ENCODE measurements at places on chromosomes 7 and 10.

- DNase-seq, result peak; percentile 82
Measured at GRCh38 chr7:73770002-73770859, at the start of gene CLDN3. TSS of gene CLDN3 (minus strand) at chr7:73770270. CDS start at chr7:73770049, 221 bp downstream.

DNA sequence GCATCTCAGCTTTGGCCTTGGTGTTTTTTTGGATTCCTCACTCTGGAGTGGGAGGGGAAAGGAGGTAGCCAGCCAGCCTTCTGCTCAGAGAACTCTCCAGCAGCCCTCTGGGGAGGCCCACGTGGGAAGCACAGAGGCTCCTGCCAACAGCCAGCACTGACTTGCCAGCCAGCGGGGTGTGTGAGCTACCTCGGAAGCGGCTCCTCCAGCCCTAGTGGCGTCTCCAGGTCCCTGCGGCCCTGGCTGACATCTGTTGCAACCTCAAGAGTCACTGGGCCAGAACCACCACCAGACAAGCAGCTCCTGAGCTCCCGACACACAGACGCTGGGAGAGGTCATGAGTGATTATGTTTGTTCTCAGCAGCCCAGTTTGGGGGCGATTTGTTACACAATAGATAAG, 180.2 kb upstream of the FZD8 start:
- no peak for DNase-seq

GRCh38 chr10:77455561-77455960, 182.0 kb downstream of the KCNMA1 start:
- no peak for DNase-seq

GRCh38 chr10:132172091-132173066, 14.4 kb upstream of the DPYSL4 start:
- DNase-seq, result no peak

GRCh38 chr7:129949292-129950133, 3.2 kb downstream of the UBE2H start:
- peak; percentile 72 for DNase-seq

- DNase-seq, result no peak
Measured at GRCh38 chr10:102727037-102727818, 12.8 kb downstream of the SFXN2 start.

- no peak for DNase-seq
Measured at GRCh38 chr7:96303105-96303685, 18.7 kb downstream of the SLC25A13 start.

GRCh38 chr7:27899601-27900000, 159.6 kb downstream of the TAX1BP1 start:
- DNase-seq, result no peak

DNA sequence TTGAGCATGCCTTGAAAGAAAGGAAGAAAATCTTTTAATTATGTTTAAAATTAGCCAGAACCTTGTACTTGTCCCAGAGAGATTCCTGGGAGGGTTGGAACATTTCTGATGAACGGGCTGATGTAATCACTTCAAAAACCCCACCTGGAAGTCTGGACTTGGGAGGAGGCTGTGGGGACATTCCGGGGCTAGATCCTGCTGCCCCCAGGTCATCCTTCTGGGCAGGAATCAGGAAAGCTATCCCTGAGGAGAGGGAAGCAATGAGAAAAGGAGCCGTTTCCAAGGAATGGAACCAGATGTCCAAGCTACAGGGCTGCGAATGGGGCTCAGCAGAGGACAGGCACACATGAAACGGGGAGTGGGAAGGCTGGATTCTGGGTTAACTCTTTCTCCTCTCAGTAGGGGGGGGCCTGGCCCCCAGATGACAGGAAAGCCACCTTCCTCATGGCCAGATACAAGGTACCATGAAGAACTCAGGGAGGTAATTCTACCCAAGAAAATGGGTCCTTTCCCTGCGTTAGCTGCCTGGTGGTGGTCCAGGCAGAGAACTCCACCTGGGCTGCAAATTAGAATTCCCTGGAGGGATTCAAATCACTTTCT, 280.1 kb downstream of the TCF7L2 start:
- DNase-seq, result no peak

GRCh38 chr10:62820586-62820985, 4.4 kb upstream of the EGR2 start:
- DNase-seq, result no peak

DNA sequence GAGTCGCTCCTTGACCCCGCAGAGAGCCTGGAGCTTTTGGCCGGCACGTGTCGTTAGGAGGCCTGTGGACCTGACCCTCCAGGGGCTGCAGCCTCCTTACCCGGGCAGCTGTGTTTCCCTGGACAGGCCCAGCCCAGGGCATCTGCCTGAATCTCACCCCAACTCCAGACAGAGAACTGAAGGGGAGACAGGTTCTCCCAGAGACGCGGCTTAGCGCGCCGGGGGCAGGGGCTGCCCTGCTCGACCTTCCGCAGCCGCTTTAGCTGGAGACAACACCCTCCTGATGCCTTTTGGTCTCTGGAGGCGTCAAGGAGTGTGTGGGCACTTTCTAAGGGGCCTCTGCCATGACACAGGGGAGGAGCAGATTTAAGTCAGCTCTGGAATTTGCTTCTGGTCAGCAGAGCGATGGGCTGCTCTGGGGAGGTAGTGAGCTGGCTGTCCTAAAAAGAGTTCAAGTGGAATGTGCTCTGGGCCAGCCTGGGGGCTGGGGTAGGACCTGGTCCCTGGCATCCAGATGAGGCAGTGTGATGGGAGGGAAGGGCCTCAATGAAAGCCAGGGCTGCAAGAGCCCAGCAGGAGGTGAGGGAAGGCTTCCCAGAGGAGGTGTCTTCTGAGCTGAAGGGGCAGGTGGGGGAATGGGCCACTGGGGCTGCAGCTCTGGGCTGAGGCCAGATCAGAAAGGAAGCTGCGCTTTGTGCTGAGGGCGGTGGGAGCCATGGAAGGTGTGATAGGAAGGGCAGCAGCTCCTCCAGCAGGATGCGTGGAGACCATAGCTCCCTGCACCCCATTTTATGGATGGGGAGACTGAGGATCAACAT, 5.8 kb downstream of the GRIFIN start:
- DNase-seq, result no peak

DNA sequence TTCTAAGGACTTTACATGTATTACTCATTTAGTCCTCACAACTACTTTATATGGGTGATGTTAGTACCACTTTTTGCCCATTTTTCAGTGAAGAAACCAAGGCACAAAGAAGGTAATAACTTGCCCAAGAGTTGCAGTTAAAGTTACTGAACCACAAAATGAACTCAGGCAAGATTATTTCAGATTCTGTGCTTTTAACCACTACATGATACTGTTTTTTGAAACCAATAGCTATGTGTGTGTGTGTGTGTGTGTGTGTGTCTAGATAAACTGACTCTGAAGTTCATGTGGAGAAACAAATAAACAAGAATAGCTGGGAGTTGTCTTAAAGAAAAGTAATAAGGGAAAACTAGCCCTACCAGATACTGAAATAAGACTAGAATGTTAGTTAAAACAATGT, 60.8 kb upstream of the OIT3 start:
- no peak for DNase-seq

DNA sequence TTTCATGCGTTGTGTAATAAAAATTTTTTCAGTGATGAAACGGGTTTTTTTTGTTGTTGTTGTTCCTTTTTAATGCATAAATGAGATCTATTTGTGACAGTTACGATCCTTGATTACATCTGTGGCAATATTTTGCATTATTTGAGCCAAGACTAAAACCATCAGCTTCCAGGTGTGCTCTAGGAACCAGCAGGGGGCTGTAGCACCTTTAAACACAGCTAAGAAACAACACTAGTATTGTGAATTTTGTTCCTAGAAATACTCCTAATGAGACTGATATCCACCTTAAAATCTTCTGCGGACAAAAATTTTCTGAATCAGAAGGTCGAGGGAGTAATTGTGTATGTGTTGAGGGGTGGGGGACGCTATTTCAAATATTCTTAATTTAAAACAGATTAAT, 52.6 kb downstream of the FGFBP3 start:
- no peak for DNase-seq

DNA sequence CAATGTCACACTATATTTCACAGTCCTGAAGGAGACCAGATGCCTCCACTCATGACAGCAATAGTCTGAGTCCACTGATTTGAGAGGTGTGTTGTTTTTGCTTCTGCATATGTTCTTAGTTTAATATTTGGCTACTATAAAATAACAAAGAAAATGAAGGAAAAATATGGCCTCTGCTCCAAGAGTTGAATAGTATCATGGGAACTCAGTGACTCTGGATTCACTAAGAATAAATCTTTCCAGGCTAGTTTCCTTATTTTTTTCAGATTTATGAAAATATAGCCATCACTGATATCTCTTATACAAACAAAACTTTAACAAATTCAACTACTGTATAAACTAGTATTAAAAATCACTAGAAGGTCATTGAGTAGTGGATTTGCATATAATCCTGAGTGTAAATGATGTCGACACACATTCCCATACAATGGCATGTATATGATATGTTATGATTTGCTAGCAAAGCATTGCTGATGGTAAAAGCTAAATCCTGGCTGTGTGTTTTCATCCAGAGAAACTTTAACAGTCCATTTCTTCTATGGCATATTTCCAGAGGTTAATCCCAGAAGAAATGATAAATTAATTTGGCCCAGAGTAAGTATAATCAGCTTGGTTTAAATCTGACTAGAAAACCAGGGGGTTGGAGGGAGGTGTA, 66.0 kb upstream of the VIPR2 start:
- no peak for DNase-seq
